ENCODE measurements at places on chromosomes 3 and 15.

DNA sequence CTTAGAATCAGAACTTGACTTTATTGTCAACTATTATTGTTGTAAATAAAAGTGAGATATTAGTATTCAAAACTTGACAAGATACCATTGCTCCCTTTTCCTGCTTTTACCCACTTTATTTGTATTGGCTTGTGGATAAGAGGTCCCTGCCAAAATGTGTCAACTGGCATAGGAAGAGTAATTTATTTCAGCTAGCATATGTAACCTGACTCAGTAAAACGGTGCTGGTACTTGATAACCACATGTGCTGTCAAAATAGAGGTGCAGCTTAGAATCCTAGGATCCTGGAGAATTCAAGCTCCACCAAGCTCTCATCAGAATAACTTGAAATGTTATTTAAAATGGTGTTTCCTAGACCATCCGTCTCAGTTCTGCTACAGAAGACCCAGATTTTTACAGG is 90.2 kb upstream of the TGFBR2 start:
- no peak overlapping the region for H3K4me3 ChIP-seq
- H3K27me3 ChIP-seq, result no peaks in the 10 kb centered on the region
- no peak for DNase-seq

GRCh38 chr3:156465194-156465593 is 89.7 kb downstream of the SSR3 start:
- no peak overlapping the region for H3K27ac ChIP-seq
- no peaks in the 10 kb centered on the region for H3K4me1 ChIP-seq
- H3K27me3 ChIP-seq, result no peaks in the 10 kb centered on the region
- H3K36me3 ChIP-seq, result no peaks in the 10 kb centered on the region
- no peak overlapping the region for H3K4me3 ChIP-seq

DNA sequence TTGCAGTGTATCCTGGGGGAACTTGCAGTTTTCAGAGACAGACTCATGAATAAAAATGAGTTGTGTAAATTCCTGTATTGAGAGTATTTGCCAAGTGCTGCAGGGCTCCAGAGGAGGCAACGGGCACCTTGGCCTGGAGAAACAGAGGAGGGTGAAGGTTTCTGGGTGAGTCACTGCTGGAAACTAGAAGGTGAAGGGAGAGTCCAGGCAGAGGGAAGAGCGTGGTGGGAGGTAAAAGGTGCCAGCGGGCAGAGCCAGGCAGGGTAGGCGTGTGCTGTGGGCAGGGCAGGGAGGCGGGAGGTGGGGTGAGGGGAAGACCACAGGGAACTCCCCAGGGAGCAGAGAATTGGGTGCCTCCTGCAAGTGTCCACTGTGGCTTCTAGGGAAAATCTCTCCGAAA is 120.8 kb downstream of the SLCO3A1 start:
- no peak overlapping the region for H3K4me3 ChIP-seq
- H3K4me1 ChIP-seq, result no peaks in the 10 kb centered on the region
- no peak overlapping the region for H3K27ac ChIP-seq
- H3K36me3 ChIP-seq, result no peaks in the 10 kb centered on the region
- peaks cover 9% of the 10 kb centered on the region for H3K27me3 ChIP-seq
- DNase-seq, result no peak

- H3K4me1 ChIP-seq, result no peaks in the 10 kb centered on the region
- no peak for DNase-seq
- no peaks in the 10 kb centered on the region for H3K36me3 ChIP-seq
- H3K27me3 ChIP-seq, result no peaks in the 10 kb centered on the region
Measured at GRCh38 chr15:98025237-98025636, 64.7 kb downstream of the ARRDC4 start.

GRCh38 chr15:40379853-40380252 is 2.7 kb upstream of the KNSTRN start:
- DNase-seq, result peak; percentile 68
- H3K4me1 ChIP-seq, result no peaks in the 10 kb centered on the region
- no peak overlapping the region for H3K27ac ChIP-seq

DNA sequence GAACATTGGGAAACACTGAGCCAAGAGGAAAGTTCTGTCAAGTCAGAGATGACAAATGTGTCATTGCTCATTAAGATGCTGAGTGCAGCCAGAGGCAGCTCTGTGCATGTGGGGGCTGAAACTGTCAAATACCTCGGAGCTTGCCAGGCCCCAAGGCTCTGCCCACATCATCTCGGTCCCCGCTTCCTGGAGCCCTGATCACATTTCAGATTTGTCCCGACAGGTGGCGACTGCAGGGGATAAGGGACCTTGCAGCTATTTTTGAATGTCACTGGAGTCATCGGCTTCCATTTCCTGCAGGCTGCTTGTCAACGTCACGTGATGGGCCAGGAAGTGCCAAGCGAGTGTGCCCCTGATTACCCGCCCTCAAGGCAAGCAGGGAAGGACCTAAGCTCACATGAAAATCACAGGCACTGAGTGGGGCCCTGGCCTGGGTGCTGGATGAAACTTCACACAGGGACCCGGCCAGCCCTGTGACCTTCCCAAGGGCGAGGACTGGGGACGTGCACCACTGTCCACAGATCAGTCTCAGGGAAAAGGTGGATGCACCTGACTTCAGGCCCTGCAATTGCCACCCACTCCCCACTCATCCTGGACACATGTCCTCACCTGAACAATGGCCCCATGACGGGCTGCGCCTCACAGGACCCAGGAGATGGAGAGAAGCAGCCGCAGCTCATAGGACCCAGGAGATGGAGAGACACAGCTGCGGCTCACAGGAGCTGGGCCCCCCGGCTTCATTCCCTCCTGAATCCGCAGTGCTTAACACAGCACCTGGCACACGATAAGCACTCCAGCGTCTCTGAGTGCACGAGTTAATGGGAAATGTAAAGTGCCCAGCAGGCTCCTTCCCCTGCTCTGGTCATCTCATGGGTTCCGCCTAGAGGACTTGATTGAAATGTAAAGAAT is 73.4 kb downstream of the NUP210 start:
- no peak for DNase-seq
- peaks cover 7% of the 10 kb centered on the region for H3K4me1 ChIP-seq
- H3K27ac ChIP-seq, result no peak overlapping the region
- no peak overlapping the region for H3K4me3 ChIP-seq
- no peaks in the 10 kb centered on the region for H3K36me3 ChIP-seq

DNA sequence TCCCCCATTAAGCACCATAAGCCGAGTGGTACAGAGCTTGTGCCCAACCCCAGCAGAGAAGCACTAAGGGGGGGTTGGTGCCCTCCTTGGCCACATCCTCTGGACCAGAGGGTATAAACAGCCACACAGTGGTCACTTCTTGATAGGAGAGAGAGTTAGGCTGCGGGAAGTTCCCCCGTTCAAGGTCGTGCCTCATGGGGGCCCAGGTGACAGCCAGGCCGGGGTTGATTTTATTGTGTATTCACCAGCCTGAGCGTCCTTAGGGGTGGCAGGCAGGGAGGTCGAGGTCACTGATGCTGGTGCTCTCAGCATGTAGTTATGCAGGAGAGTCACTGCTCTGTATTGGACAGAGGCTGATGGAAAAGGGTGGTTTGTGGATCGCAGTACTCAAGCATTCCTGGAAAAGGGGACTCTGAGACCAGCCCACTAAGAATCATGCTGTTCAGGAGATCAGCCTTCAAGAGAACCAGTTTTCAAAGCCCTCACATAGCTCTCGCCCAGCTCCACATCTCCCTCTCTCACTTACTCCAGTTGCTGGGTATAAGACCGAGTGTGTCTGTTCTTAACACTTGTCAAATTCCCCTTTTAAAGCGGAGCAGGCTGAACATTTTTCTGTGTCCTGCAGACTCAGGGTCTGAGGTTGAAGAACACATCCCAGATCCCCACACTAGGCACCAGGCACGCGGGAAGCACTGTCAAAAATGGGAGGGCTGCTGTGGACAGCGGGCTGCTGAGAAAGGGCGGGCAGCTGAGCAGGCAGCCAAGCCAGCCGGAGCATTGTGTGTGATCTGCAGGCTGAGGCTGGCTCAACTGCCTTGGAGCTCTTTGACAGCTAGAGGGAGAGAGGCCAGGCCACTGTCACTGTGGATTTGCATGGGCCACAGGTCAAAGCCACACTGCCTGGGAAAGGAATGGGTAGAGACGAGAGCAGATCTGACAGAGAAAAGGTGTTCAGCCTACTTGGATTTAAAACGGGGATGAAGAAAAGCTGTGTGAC is 279.3 kb upstream of the LRRFIP2 start:
- peaks cover 30% of the 10 kb centered on the region for H3K27me3 ChIP-seq
- H3K4me3 ChIP-seq, result peak overlapping the region; percentile 91
- peaks cover 29% of the 10 kb centered on the region for H3K4me1 ChIP-seq
- no peak overlapping the region for H3K27ac ChIP-seq

GRCh38 chr15:39018966-39019365 is 454.4 kb upstream of the RASGRP1 start:
- no peak for DNase-seq
- no peaks in the 10 kb centered on the region for H3K4me1 ChIP-seq
- H3K4me3 ChIP-seq, result no peak overlapping the region
- no peak overlapping the region for H3K27ac ChIP-seq
- H3K27me3 ChIP-seq, result no peaks in the 10 kb centered on the region
- no peaks in the 10 kb centered on the region for H3K36me3 ChIP-seq

Data from hepatocyte (in vitro differentiated cells).